Activated CD8-positive, alpha-beta memory T cell treated with anti-CD3 and anti-CD28 coated beads, Interleukin-2, amount 10 ng/mL, durations not matched to agents 7 days and 5 days (primary cell): ENCODE measurements at places on chromosomes 6 and 20. TPM values are rescaled to one million over a fixed set of nuclear protein-coding genes. Genes with fewer than 3 reads are reported as not detected.

DNA sequence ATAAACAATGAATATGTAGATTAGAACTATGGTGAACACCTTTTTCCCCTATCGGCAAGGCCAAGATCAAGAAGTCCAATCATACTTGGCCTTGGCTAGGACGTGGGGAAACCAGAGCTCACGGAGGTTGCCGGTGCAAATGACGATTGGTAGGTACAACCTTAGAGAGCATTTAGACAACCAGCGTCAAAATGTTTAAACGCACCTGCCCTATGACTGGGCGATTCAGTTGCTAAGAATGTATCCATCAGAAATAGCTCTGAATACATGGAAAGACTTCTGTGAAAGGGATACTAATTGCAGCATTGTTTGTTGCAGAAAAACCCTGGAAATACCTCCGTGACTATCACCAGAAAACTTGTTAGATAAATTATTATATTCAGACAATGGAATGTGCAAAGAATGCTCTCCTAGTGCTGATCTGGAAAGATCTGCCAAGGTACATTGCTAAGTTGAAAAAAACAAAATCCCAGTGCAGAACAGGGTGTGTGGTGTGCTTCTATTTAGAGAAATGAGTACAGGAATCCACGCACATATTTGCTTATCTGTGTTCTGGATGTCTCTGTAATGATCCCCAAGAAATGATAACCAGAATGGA is 48.0 kb upstream of the PTPN1 start:
- no peak for DNase-seq
- H3K4me1 ChIP-seq: peaks cover 16% of the 10 kb centered on the region
- H3K36me3 ChIP-seq: no peaks in the 10 kb centered on the region
- no peak overlapping the region for H3K4me3 ChIP-seq
- H3K27ac ChIP-seq: no peak overlapping the region

The CLPSL1 gene
- total RNA-seq: not detected

GRCh38 chr6:7406743-7407142 is 17.1 kb downstream of the RIOK1 start:
- no peaks in the 10 kb centered on the region for H3K4me1 ChIP-seq
- H3K27ac ChIP-seq: no peak overlapping the region
- peaks cover 57% of the 10 kb centered on the region for H3K36me3 ChIP-seq
- DNase-seq: no peak
- no peak overlapping the region for H3K4me3 ChIP-seq

DNA sequence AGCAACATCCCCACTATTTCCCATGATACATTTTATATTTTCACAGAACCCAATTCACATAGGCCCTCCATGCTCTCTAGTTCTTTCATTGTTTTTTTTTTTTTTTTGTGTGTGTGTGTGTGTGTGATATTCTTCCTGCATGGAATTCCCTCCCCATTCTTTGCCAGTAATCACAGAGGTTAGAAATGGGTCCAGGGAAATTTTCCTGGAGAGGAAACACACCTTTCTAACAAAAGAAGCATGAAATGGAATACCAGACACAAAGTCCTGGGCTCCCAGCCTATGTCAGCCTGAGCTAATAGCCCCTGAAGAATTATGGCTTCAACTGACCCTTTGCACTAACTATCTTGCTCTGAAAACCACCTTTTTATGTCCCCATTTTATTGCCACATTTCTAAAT is 194.2 kb upstream of the NT5E start:
- no peak for DNase-seq
- H3K4me1 ChIP-seq: no peaks in the 10 kb centered on the region
- no peaks in the 10 kb centered on the region for H3K27me3 ChIP-seq
- no peak overlapping the region for H3K4me3 ChIP-seq
- no peak overlapping the region for H3K27ac ChIP-seq
- no peaks in the 10 kb centered on the region for H3K36me3 ChIP-seq

GRCh38 chr20:38346741-38347140 is 459 bp downstream of the LBP start:
- H3K4me1 ChIP-seq: no peaks in the 10 kb centered on the region
- H3K4me3 ChIP-seq: no peak overlapping the region
- H3K27me3 ChIP-seq: peaks cover 5% of the 10 kb centered on the region
- H3K36me3 ChIP-seq: no peaks in the 10 kb centered on the region

- no peaks in the 10 kb centered on the region for H3K27me3 ChIP-seq
- peaks cover 24% of the 10 kb centered on the region for H3K4me1 ChIP-seq
- DNase-seq: no peak
- H3K27ac ChIP-seq: no peak overlapping the region
- no peak overlapping the region for H3K4me3 ChIP-seq
- H3K36me3 ChIP-seq: peaks cover 16% of the 10 kb centered on the region
Measured at GRCh38 chr6:152270301-152270925, 366.7 kb downstream of the SYNE1 start.

The ZC2HC1B gene
- 0.23 TPM for total RNA-seq

The C6orf141 gene
- total RNA-seq: not detected

DNA sequence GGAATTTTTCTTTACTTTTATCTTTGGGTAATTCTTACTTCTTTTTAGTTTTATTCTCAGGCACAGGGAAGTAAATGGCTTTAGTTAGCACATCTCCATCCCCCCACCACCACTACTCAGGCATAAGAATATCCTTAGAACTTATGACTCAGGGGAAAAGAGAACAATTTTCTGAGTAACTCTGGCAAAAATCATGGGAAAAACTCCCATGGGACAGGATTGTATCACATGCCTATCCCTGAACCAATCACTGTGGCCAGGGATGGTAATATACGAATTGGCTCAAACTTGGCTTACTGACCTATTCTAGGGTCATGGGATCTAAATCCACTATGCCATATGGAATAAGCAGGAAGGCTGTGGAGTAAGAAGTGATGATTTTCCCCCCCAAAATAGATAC is 339.1 kb downstream of the BTBD3 start:
- no peaks in the 10 kb centered on the region for H3K36me3 ChIP-seq
- H3K4me1 ChIP-seq: no peaks in the 10 kb centered on the region
- H3K4me3 ChIP-seq: no peak overlapping the region

- DNase-seq: no peak
- no peak overlapping the region for H3K4me3 ChIP-seq
- no peaks in the 10 kb centered on the region for H3K36me3 ChIP-seq
- no peaks in the 10 kb centered on the region for H3K4me1 ChIP-seq
- no peak overlapping the region for H3K27ac ChIP-seq
Measured at GRCh38 chr6:170233286-170234205, 57.3 kb downstream of the DLL1 start.

GRCh38 chr6:83221276-83221675 is 28.1 kb downstream of the RWDD2A start:
- H3K36me3 ChIP-seq: no peaks in the 10 kb centered on the region
- no peak for DNase-seq
- no peaks in the 10 kb centered on the region for H3K4me1 ChIP-seq
- H3K4me3 ChIP-seq: no peak overlapping the region
- no peak overlapping the region for H3K27ac ChIP-seq

DNA sequence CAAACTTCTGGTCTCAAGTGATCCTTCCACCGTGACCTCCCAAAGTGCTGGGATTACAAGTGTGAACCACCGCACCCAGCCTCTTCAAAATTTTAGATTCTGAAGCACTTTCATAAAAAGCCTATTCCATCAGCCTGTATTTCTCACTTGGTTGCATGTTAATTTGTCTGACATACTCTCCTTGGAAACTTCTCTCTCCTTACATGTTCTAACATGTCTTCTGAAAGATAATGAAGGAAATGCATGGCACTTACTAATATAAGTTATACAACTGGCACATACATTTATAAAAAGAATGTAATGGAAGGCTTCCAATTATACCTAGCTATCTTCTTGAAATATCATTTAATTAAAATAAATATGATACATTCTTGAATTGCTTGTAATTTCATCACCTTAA is 597.5 kb downstream of the TBC1D32 start:
- no peaks in the 10 kb centered on the region for H3K36me3 ChIP-seq
- DNase-seq: no peak
- no peaks in the 10 kb centered on the region for H3K4me1 ChIP-seq
- no peaks in the 10 kb centered on the region for H3K27me3 ChIP-seq

The PDYN gene
- total RNA-seq: not detected

DNA sequence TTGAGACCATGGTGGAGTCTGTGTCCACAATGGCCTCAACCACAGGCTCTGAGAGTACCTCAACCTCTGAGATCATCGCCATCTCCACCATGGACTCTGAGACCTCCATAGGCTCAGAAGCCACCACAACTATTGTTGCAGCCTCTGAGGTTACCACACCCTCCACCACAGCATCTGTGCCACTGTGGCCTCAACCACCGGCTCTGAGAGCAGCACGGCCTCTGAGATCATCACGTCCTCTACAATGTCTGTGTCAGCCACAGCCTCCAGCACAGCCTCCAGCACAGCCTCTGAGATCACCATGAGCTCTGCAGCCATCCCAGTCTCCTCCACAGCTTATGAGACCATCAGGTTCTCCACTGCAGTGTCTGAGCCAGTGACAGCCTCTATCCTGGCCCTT is 19.4 kb upstream of the MUC21 start:
- peaks cover 29% of the 10 kb centered on the region for H3K4me1 ChIP-seq
- H3K27me3 ChIP-seq: peaks cover 63% of the 10 kb centered on the region
- peak overlapping the region; percentile 31 for H3K27ac ChIP-seq
- no peaks in the 10 kb centered on the region for H3K36me3 ChIP-seq
- peak; percentile 81 for DNase-seq

DNA sequence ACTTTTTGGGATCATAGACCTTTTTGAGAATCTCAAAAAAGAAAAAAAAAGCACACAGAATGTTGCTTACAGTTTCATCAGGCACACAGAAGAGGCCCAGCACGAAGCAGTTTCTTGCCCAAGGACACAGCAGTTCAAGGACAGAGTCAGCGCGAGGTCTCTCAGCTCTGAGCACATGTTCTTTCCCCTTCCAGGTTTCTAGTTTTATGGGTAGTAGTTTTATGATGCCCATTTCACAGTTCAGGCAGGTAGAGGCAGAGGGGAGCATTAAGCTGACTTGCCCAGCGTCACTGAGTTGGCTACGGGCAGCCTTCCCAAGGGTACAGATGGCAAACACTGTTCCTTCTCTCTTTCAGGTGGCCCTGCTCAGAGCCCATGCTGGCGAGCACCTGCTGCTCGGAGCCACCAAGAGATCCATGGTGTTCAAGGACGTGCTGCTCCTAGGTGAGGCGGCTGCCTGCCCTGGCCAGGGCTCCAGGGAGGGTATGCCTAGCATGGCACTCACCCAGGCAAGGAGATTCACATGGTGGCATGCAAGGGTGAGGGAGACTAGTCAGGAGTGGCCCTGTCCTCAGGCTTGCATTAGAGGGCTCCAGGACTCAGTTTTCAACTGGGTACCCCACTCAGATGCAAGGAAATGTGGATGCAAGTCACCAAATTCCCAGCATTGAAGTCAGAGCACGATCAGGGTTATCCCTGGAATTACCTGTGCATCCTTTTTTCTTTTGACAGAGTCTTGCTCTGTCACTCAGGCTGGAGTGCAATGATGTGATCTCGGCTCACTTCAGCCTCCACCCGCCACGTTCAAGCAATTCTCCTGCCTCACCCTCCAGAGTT is 57.4 kb upstream of the TTPAL start:
- DNase-seq: no peak
- no peaks in the 10 kb centered on the region for H3K36me3 ChIP-seq
- no peak overlapping the region for H3K27ac ChIP-seq
- no peaks in the 10 kb centered on the region for H3K4me1 ChIP-seq
- peaks cover 2% of the 10 kb centered on the region for H3K27me3 ChIP-seq
- H3K4me3 ChIP-seq: no peak overlapping the region

DNA sequence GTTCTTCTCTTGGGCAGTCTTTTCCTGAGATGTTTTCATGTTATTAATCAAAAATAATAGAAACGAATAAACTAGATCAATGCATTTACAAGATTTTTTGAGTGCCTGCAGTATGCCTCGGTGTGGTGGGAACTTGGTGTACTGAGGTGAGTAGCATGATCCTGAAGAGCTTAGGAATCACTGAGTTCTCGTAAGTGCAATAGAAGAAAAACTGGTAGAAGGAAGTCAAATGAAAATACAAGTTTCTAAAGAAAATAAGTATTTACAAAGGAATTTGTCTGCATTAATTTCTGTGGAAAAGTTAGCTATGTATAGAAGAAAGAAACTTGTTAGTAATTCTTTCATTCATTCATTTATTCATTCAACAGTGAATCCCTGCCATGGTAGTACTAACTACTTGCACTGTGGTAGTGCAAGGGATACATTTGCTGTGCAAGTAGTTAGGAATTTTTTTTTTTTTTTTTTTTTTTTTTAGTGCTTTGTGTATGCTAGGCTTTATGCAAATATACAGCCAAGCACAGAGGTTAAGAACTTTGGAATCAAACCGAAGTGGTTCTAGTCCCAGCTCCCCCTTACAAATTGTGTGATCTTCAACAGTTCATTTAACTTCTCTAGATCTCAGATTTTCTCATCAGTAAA is 13.9 kb downstream of the NT5E start:
- DNase-seq: no peak
- peaks cover 79% of the 10 kb centered on the region for H3K4me1 ChIP-seq
- peak overlapping the region; percentile 60 for H3K27ac ChIP-seq
- peaks cover 7% of the 10 kb centered on the region for H3K27me3 ChIP-seq

DNA sequence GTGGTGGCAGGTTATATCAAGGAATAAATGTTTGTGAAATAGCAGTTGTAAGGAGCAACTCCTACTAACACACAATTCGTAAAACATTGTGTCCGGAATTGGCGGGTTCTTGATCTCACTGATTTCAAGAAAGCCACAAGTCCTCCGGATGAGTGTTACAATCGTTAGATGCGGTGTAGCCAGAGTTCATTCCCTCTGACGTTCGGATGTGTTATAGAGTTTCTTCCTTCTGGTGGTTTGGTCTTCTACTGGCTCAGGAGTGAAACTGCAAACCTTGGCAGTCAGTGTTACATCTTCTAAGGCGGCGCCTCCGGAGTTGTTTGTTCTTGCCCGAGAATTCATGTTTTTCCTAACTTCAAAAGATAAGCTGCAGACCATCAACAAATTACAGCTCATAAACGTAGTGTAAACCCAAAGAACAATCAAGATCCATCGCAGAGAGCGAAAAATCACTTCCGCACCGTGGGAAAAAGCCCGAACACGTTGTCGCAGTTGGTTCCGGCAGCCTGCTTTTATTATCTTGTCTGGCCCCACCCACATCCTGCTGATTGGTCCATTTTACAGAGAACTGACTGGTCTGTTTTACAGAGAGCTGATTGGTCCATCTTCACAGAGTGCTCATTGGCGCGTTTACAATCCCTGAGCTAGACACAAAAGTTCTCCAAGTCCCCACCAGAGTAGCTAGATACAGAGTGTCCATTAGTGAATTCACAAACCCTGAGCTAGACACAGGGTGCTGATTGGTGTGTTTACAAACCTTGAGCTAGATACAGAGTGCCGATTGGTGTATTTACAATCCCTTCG is 58.2 kb downstream of the TRIM27 start:
- H3K36me3 ChIP-seq: peaks cover 3% of the 10 kb centered on the region
- H3K4me3 ChIP-seq: peak overlapping the region; percentile 83
- peak; percentile 82 for DNase-seq
- H3K4me1 ChIP-seq: peaks cover 51% of the 10 kb centered on the region
- peak overlapping the region; percentile 95 for H3K27ac ChIP-seq

The LGSN gene
- total RNA-seq: 0.18 TPM
